ENCODE measurements at places on chromosomes 3 and 15.

- DNase-seq = no peak
Observed at GRCh38 chr3:197289726-197290125, 8.7 kb downstream of the DLG1 start.

- DNase-seq = peak; percentile 72
Observed at GRCh38 chr15:38508647-38509046, 54.7 kb downstream of the FAM98B start.

GRCh38 chr3:185958626-185959025 is 20.8 kb upstream of the TRA2B start:
- no peak for DNase-seq

GRCh38 chr3:195385526-195385925 is 57.3 kb downstream of the ACAP2 start:
- DNase-seq = no peak

GRCh38 chr3:152266221-152266995 is 2.3 kb upstream of the MBNL1 start:
- no peak for DNase-seq

- DNase-seq = no peak
Observed at GRCh38 chr3:111303760-111304159, 232.1 kb downstream of the NECTIN3 start.

Measured in CD4-positive, CD25-positive, alpha-beta regulatory T cell (primary cell).